ENCODE measurements at places on chromosomes 1 and 21. TPM values are rescaled to one million over a fixed set of nuclear protein-coding genes. Genes with fewer than 3 reads are reported as not detected.

DNA sequence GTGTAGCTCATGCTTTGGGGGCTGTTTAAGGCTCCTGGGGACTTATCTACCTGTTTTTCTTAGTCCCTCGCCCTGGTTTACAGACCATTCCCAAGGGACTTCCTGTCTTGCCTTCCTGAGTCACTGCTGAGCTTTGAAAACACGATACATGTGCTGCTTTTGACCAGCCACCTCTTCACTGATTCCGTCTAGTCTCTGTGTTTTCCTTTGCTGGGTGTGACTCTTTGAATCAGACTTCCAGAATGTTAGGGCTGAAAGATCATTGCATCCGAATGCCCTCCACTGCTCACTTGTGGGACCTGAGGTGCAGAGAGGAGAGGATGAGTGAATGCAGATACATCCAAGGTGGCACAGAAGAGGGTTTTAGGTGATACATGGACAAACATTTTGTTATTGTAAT lies 35.4 kb upstream of the CITED4 start:
- DNase-seq = no peak

DNA sequence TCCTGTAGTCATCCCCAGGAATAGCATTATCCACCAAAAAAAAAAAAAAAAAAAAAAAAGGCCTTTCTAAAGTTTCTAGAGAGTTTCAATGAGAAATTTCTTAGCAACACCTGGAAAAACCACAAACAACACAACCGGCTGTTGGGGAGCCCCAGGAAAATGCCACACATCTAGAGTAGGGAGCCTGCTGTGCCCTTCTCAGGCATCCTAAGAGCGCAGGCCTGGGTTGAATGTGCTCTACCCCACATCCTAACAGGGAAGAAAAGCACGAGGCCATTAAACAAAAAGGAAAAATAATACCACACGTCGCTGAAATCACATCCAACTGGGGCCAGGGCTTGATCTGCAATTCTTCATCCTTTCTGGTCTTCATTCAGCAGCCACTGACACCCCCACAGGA lies 367.5 kb downstream of the TGFB2 start:
- no peak for DNase-seq

DNA sequence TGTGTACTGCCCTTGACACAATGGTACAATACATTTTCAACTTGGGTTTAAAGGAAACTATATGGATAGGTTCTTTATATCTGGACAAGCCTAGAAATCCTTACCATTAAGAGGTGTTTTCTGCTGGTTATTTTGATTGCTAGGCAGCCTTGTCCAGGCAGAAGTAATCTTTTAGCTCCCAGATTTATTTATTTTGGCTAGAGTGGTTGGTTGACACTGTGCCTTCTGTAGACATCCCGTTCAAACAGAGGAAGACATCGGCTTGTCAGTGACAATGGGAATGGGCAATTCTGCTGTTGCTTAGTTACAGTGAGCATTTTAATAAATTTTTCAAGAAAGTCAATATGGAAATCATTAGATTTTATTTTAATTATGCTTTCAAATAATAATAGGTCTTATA lies 138.8 kb downstream of the VPS13D start:
- no peak for DNase-seq

DNA sequence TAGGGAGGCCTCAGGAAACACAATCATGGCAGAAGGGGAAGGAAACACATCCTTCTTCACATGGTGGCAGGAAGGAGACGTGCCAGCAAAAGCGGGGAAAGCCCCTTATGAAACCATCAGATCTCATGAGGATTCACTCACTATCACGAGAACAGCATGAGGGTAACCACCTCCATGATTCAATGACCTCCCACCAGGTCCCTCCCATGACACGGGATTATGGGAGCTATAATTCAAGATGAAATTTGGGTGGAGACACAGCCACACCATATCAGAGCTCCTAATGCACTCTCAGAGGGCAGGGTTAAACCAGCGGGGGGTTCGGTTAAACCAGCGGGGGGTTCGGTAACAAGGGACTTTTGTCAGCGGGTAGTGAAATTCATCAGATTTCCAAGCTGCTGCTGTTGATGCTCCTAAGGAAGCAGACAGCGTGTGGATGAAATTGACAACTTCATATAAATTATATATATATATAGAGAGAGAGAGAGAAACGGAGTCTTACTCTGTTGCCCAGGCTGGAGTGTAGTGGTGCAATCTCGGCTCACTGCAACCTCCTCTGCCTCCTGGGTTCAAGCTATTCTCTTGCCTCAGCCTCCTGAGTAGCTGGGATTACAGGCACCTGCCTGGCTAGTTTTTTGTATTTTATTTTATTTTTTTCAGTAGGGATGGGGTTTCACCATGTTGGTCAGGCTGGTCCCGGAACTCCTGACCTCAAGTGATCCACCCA lies 4.2 kb downstream of the CSTB start:
- DNase-seq = no peak

- no peak for DNase-seq
These were observed 12.6 kb upstream of the MNDA start for GRCh38 chr1:158818560-158818959.

DNA sequence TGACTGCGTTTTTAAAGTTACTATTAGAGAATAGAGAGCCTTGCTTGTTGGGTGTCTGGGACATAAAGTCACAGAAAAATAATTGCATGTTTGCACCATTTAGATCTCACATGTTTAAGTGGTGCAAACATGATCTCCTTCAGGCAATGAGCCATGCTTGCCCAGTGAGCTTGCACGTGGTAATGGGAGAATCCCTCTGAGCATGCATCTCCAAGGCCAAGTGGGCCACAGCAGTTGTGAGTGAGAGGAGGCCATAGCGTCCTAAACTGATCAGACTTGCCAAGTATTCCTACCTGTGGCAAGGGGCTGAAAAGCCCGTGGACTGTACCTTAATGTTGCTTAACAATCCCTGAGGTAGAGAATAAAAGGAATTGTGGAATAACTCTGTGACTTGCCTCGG lies 158.3 kb downstream of the PLA2G4A start:
- no peak for DNase-seq

- DNase-seq = no peak
These were observed 17.0 kb downstream of the TNFRSF25 start for GRCh38 chr1:6448749-6449631.

The ASAP3 gene
- 0.66 TPM for total RNA-seq

The KCNJ15 gene
- total RNA-seq = 0.40 TPM

DNA sequence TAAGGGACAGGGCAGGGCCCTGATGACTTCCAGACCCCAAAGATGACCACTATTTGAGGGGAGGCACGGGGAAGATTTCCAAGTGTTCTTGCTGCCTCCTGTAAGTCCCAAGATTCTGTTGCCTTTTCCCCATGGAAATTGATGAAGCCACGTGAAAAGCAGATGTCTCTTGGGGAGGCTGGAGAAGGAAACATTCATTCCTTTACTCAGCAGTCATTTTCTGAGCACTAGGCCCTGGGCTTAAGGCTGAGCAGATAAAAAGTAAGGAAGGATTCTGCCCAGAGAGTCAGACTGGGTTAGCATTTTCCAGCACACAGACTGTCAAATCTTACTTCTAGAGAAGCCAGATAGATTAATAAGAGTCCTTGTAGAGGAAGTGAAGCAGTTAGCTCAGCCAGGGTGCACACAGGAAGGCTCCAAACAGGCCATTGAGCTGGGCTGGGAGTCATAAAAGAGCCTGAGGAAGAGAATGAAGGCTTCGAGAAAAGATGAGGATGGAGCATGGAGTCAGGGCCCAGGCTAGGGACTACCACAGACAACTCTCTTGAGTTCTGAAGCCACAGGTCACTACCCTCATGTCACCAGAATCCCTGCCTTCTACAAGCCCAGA lies 10.1 kb downstream of the EXTL1 start:
- no peak for DNase-seq

DNA sequence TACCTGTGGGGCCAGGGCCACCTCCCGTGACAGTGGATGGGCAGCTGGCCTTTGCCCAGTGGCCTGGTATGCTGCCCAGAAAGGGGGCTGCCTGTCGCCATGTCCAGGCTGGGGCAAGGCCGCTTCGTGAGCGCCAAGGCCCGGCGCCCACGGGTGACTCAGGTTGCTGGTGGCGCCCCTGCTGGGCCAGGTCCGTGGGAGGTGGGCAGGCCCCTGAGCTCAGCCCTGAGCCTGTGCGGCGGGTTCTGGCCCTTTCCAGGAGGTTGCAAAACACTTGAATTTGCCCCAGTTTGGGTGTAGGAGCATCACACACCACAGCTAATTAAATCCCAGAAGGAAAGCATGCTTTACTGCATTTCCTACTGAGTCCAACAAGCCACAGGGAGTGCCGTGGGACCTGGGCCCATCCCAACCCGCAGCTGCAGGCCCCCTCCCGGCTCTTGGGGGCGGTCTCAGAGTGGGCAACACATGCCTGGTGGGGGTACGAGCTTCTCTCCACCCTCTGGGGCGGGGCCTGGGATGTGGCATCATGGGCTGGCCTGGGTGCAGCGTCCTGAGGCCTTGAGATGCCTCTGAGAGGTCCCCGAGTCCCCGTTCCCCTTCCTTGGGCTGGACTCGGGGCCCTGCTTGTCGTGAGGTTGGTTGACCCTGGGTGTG lies 159.8 kb downstream of the PEX14 start:
- DNase-seq = no peak

GRCh38 chr1:64933296-64934070 lies 32.9 kb downstream of the JAK1 start:
- peak; percentile 27 for DNase-seq
